AG10803 (cell line): ENCODE measurements at places on chromosomes 7 and 10.

- DNase-seq, result peak; percentile 79
Observed at GRCh38 chr7:122092964-122093797, 50.9 kb downstream of the AASS start.

DNA sequence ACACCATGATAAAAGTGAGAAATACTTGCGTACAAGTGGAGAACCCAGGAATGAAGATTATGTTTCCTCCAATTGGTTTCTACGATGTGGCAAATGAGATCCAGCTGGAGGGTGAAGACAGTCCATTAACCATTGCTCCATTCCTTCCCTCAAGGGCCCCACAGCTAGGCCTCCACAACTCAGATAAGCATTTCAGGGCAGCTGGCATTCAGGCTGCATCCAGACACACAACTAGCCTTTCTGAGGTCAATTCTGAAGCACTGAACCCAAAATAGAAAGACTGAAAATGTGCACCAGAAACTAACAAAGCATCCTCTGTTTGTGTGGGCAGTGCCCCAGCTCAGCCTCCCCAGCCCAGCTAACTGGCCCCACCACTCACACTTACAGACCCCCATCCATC, 94.8 kb downstream of the GSAP start:
- peak; percentile 80 for DNase-seq

DNA sequence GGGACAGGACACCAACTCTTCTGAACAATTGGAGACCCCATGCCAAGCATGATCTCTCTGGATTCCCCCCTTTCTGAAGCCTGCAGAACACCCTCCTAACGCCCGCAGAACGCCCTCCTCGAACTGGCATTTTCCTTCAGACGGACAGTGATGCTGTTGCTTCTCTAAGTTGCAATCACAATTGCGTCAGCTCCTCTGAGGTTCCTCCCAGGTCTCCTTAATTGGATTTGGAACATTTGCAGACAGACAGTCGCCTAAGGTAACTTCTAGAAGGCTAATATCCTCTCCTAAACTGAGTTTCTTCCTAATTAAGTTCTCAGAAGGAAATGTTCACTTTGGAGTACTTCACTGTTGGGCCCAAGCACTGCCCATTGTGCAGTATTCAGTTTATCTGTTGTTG, 20.5 kb upstream of the SERPINE1 start:
- no peak for DNase-seq

GRCh38 chr7:123729218-123729578, 19.6 kb downstream of the WASL start:
- no peak for DNase-seq

- DNase-seq, result no peak
Observed at GRCh38 chr7:16667355-16667754, 21.4 kb downstream of the BZW2 start.

- DNase-seq, result no peak
Observed at GRCh38 chr7:157033483-157034473, 23.3 kb upstream of the MNX1 start.

GRCh38 chr10:69494626-69495558, 43.6 kb downstream of the TSPAN15 start:
- DNase-seq, result no peak

- DNase-seq, result no peak
Observed at GRCh38 chr7:76002139-76002538, 7.7 kb upstream of the TMEM120A start.

DNA sequence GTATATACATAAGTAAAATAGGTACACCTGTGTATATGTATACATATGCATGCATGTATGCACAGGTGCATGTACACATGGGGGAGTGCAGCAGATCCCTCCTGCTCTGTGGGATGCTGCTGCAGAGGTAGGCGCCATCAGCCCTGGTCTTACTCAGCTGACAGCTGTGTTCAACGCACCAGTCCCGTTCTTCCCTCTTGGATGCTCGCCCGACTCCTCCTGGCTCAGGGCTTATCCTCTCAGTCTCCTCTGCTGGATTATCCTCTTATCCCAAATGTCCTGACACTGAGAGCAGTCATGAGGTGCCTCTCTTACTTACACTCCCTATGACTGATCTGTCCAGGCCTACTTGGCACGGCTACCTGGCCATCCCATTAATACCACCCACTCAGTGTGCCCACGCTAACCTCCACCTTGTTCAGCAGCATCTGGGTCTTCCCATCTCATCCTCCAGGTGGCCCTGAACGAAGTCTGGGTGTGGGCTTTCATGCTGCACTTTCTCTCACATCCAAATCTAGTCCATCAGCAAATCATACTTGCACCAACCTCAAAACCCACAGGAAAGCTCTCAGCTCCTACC, 357.1 kb downstream of the TCERG1L start:
- no peak for DNase-seq

GRCh38 chr7:12475362-12476063, 71.8 kb upstream of the VWDE start:
- DNase-seq, result peak; percentile 3

GRCh38 chr10:94232711-94233383, 129.9 kb downstream of the NOC3L start:
- DNase-seq, result no peak

GRCh38 chr7:94314413-94315410, 80.0 kb upstream of the COL1A2 start:
- no peak for DNase-seq

DNA sequence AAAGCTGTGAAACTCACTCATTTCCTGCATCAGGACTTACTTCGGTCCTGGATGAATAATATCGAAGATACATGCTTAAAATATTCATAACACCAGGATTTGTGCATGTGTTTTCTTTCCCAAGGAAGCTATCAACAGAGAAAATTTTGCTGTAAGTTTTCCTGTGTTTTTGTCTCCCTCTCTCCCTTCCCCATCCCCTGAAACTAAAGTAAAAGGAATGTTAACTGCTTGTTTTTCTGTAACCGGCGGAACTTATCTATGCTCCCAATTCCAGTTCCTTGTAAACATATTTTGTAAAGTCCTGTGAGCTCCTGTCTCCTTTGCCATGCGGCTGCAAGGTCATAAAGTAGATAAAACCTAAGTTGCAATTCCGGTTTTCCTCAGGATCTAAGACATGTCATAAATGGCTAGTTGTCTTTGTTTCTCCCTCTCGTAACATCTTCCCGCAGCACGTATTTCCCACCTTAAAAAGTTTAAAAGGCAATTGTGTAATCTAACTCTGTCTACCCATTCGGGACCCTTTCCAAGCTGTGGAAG, 79.0 kb upstream of the POM121L12 start:
- DNase-seq, result no peak

GRCh38 chr7:36874041-36874440, 149.7 kb upstream of the AOAH start:
- no peak for DNase-seq

- DNase-seq, result no peak
Observed at GRCh38 chr10:9379183-9379582, 1324.7 kb downstream of the GATA3 start.

DNA sequence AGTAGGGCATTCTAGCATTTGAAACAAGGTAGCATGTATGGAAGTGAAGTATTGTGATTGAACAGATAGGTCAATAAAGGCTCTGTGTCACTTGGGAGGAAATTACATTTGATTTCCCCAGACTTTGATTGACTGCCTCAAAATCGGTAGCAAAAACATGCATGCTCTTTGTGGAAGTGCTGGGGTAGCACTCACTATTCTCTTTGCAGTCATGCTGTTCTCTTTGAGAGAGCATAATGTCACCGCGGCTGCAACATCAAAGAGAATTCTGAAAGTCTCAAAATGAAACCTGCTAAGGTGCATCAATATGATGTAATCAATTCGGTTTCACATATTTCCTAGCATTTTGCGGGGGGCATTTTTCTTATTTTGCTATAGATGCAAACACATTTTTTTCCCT, 64.2 kb downstream of the ARMC3 start:
- DNase-seq, result no peak
